ENCODE measurements at places on chromosomes 6 and 20.

DNA sequence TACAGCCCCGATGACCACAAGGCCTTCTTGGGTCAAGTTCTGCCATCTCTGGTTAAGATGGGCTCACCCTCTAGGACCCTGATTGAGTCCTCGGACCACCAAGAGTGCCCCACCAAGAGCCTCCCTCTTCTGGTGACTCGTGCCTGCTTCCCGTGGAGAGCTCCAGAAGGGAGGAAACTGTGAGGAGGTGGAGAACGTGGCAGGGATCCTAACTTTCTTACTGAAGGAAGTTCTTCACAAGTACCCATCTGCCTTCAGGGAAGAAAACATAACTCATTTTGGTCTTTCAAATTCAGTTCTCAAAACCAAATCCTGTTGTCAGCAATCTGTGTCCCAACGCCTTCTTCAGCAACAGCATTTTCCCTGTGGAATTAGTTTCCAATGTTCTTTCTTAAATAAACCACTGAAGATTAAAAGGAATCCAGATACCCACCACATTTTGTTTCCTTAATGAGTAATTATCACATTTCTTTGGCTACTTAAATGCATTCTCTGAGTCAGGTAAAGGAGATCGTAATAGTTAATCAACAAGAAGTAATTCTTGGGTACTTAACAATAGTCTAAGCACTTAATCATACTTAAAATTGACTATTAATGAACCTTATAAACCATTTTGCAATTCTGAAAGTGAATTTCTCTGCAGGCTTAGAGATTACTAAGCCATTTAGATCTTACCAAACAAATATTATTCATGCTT, 185.8 kb upstream of the SGK1 start:
- no peak for DNase-seq

DNA sequence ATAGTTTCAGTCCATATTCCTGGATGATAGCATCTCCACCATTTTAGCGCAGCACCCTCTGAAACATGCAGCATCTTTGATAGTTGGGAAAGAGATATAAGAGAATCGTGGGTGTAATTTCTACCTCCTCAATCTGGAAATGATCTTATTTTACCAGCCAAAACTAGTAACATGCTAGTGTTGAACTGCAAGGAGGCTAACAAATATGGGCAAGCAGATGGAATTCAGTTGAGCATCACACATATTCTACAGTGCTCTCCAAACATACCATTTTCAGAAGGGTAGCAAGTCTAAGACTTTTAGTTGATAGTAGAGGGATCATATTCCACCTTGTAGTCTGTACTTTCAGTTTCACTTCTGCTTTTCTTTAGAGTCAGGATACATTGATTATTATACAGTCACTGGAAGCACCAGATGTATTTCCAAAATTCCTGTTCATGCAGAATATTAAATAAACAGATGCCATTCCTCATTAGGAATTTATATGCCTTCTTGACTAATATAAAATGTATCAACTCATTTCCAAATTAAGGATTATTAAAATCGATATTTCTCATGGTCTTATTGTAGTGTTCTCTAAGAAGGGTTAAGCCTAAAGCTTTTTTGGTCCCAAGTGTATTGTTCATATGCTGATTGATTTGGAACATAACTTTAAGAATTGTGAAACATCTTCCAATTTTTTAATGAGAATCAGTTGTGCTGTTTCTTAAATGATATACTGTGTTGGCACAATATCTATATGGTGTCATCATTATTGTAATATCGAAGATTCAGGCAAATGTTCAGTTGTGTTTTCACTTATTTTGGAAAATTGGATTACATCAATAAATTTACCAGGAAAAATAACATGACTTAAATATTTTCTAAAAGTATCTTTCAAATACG, 362.0 kb downstream of the CENPW start:
- no peak for DNase-seq

GRCh38 chr20:38173237-38174156, 8.4 kb upstream of the TGM2 start:
- no peak for DNase-seq

DNA sequence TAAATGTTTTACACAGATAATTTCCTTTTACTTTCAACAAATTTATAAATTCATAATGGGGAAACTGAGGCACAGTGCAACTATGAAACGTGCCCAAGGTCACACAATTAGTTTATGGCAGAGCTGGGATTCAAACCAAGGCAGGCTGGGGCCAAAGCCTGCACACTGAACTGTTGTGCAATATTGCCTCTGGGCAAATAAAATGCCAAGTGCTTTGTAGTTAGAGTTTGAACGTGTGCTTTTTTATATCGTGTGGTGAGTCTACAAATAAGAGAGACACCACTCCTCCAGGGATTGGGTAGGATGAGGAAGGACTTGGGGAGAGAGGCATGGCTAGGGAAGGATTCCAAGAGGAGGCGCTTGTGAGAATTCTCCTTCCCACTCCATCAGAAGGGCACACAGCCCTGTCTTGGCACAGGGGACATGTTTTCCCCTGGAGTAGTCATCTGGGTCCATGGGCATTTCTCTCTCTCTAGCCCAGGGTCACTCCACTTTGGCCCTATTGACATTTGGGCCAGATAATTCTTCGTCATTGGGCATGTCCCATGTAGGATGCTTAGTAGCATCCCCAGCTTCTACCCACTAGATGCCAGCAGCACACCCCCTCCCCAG, 2.8 kb upstream of the CDH22 start:
- no peak for DNase-seq

- no peak for DNase-seq
Measured at GRCh38 chr6:137866200-137866913, 702 bp upstream of the TNFAIP3 start.

- no peak for DNase-seq
Measured at GRCh38 chr6:26524722-26525370, 13.3 kb upstream of the HMGN4 start.

- no peak for DNase-seq
Measured at GRCh38 chr6:40529919-40530318, 57.2 kb downstream of the LRFN2 start.

- DNase-seq = no peak
Measured at GRCh38 chr6:45427726-45428125, 50.0 kb upstream of the SUPT3H start.

DNA sequence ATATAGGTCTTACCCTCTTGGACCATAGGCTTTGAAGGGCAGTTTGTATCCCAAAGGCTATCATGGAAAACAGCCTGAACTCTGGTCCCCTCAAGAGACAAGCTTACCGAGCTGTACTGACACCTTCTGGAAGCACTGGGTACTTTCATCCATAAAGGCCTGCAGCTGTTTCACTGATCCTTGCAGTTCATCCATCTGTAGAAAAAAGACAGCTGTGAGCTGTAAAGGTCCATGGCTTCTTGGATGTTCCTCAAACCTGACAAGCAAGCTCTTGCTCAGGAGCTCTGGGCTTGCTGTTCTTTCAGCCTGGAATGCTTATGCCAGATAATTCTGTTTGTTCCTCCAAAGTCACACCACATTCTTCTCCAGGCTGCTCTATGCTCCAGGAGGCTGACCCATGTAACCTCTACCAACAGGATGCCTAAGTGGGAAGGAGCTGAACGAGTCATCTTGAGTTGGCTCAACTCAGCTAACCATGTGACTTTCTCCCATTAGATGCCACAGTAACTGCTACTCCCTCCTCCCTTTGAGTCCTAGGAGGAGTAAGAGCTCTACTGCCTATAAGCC, 8.8 kb upstream of the NDRG3 start:
- peak; percentile 19 for DNase-seq

DNA sequence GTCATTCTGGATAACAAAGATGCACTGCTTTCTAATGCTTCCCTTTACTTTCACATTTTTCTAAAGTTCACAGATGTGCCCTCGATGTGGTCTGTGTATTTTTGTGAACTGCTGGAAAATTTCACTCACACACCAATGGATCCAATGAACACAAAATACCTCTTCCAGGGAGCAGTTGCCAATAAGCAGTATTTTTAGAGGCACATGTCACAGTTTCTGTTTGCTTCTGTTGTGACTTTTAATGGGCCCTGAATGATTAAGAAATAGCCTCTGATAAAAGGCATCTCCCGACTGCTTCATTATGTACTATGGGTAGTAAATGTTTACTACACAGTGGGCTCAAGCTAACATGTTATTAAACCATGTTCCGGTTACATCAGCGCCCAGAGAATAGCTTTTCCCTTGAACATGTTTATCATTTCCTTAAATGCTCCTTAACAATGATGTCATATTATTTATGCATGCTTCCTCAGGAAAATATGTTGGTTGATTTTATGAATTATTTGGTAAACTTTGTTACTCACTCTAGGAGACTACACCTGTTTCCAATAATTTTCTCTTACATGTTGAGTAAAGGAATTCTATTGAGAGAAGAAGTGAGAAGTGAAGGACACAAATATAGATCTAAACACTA, 188.0 kb downstream of the KCNQ5 start:
- no peak for DNase-seq

DNA sequence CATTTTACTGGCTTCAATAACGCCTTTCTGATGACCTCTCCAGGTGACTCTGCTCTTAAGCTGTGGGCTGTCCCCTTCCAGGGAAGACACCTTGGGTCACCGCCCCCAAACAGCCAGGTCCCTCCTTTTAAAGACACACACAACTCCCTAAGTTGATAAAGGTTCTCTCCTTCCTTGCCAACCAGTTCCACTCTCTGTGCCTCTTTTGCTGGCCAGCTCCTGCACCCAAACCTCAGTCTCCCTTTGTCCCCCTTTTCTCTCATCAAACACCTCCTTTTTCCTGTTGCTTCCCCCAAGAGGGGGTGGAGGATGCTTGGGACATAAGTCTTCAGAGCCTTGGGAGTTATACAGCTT, 1.0 kb downstream of the NCOA6 start:
- DNase-seq = peak; percentile 67

GRCh38 chr20:54773643-54774000, 298.2 kb downstream of the DOK5 start:
- DNase-seq = no peak

- peak; percentile 84 for DNase-seq
Measured at GRCh38 chr6:159044899-159045727, at the start of gene TAGAP. TSS of gene TAGAP (minus strand) at chr6:159044991. CDS start at chr6:159044146, 845 bp downstream.

GRCh38 chr20:63545814-63546213, 1.7 kb downstream of the SRMS start:
- no peak for DNase-seq

DNA sequence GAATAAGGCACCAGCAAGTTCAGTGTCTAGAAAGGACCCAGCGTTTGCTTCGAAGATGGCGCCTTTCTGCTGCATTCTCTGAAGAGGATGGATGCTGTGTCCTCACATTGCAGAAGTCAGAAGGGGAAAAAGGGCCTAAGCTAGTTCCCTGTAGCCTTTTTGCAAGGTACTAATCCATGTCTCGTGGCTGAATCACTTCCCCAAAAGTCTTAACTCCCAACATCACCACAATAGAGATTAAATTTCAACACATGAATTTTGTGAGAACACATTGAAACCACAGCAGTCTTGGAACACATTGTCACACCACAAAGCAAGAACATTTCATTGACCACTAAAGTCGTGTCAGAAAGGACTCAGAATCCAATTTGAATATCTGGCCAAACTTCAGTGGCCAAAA, 42.1 kb downstream of the KLHL31 start:
- DNase-seq = no peak

DNA sequence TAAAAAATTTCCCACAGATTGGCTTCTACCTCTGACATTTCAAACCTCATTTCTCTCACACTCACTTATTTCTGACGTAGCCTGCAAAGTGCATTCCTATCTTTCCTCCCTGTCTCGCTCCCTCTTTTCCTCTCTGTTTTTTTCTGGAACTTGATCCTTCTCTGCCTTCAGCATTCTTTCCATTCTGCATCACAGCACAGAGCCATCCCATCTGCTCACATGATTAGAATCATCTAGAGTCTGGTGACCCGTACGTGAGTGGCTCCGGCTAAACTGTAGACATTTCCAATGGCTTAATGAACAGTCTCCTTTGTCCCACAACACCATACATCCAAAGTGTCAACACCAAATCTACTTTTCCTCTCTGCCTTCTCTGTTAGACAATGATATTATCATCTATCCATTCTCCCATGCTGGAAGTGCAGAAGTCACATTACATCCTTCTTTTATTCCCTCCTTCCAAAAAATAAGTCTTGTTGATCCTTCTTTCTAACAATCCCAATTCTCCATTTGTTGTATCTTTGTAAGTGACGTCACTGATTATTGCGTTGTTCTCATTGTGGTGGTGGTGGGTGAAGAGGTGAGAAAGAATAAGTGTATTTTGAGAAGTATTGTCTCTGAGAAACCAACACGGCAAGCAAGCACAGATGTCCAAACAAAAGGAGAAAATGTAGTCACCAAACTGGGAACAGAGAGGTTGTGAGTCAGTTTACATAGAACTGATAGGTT, 41.6 kb downstream of the OPRM1 start:
- no peak for DNase-seq

GRCh38 chr20:14384416-14385175, 47.2 kb upstream of the FLRT3 start:
- no peak for DNase-seq

GRCh38 chr20:59726281-59726595, 121.9 kb downstream of the PHACTR3 start:
- DNase-seq = no peak

DNA sequence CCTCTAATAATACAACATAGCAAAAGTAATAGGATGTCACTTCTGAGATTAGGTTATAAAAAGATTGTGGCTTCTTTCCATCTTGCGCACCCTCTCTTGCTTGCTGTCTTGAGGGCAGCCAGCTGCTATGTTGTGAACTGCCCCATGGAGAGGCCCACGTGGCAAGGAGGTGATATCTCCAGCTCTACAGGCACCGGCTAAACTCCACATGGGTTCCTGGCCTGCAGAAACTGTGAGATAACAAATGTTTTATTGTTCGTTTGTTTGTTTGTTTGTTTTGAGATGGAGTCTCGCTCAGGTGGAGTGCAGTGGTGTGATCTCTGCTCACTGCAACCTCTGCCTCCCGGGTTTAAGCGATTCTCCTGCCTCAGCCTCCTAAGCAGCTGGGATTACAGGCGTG, 38.0 kb downstream of the CD40 start:
- DNase-seq = no peak

GRCh38 chr20:1185790-1186334, 1.1 kb upstream of the TMEM74B start:
- DNase-seq = no peak

- DNase-seq = no peak
Measured at GRCh38 chr6:75600768-75601167, 912 bp upstream of the SENP6 start.

DNA sequence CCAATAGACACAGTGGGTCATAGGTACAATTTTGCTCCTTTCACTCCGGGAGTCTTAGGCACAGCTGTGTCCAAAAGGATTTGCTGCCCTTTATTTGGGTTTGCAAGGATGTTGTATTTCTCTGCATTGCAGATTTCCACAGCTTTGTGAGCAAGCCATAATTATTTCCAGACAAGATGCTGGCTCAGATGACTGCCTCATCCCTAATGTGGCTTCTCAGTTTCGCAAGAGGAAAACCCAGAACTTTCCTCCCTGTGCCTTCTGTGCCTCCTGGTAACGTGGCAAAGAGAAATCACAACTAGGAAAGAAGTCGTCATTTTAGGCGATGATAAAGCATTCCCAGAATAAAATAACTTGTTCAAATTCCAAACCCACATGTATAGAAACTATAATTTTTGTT, 33.7 kb downstream of the FAM50B start:
- DNase-seq = no peak

- DNase-seq = no peak
Measured at GRCh38 chr6:9095729-9096128, 660.4 kb upstream of the SLC35B3 start.

DNA sequence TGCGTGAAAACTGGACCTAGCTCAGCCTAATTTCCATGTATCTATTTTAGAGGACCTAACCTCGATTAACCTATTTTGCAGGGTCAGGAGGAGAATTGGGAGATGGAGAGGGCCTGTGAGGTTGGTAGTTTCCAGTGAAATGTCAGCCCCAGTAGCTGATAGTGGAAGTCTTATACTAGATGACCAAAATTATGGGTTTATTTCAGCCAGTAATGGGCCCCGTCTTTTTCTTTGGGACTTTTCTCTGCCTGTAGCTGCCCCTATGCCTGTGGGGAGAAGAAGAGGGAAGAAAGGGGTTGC, 37.8 kb downstream of the RREB1 start:
- DNase-seq = no peak

Measured in stimulated activated CD4-positive, alpha-beta T cell treated with anti-CD3 and anti-CD28 coated beads, Interleukin-2, amount 100 ng/mL, for 4 hours (primary cell).